GM23248 (cell line): ENCODE measurements at places on chromosomes 16 and 17. TPM values are rescaled to one million over a fixed set of nuclear protein-coding genes. Genes with fewer than 3 reads are reported as not detected.

GRCh38 chr17:38750312-38751121 is 2.0 kb upstream of the PSMB3 start:
- DNase-seq = peak; percentile 43

- DNase-seq = peak; percentile 42
These were observed 86.9 kb upstream of the CIBAR2 start for GRCh38 chr16:85199069-85199725.

- no peak for DNase-seq
These were observed 5.1 kb downstream of the MMP25 start for GRCh38 chr16:3051494-3051893.

Gene TMEM204
- total RNA-seq = 40.0 and 43.1 TPM in 2 replicates

DNA sequence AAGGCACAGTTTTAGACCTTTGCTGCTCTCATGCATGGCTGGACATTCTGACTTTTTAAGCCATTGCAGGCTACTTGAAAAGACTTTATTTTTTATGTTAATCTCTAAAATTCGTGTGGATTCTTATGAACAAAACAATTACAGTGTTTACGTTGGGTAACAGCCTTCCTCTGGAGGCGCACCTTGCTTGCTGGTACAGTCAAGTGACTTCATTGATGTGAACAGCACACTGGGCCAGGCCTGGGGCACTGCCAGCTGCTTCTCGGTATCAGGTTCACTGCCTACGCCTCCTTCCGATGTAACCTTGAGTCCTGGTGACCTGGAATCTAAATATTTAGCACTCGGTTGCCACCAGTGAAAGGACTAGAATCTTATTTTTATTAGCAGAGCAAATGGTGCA is 27.8 kb downstream of the MARCHF10 start:
- no peak for DNase-seq

Gene G6PC1
- total RNA-seq = not detected in 2 replicates

GRCh38 chr17:44906010-44906646 is 6.9 kb upstream of the EFTUD2 start:
- DNase-seq = peak; percentile 92

- DNase-seq = no peak
These were observed 9.7 kb downstream of the ABCC12 start for GRCh38 chr16:48146131-48146530.

DNA sequence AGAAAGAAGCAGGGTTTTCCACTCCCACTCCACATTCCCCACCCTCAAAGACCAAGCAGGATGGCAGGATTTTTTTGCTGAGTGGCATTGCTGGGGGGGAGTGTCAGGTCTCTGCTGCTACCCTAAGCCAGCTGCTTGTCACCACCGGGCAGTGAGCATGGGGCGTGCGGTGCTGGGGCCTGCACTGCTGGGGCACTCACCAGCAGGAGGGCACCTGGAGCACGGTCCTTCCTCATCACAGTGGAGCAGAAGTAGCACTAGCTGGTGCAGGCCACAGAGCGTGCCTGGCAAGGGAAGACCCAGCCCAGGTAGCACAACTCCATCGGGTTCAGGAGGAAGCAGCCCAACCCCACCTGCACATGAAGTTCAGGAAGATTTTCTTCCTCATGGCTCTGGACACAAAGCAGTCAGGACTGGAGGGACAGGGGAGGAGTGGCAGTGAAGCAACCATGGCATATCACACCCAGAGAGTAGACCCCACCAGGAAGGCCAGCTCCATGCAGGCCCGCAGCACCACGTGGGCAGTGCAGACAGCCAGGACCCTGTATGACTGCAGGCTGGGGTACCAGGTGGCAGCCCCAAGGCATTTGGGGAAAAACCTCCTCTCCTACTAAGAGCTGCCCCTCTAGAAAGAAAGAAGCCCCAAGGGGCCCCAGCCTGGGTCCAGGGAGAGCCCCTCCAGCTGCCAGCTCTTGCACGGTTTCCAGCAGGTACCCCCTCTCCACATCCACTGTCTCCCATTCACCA is 16.7 kb upstream of the MYO18A start:
- DNase-seq = no peak

DNA sequence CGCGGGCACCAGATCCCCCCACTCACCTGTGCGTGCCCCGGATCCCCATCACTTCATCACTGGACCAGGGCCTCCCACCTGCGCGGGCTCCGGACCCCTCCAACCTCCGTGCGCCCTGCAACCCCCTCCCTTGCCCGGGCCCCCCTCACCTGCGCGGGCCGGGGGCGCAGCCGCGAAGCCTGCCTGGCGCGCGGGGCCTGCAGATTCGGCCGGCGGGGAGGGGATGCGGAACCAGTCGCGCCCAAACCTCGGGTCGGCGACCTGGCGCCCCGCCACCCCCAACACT is 202 bp downstream of the CEP131 start:
- no peak for DNase-seq
